ENCODE measurements at places on chromosomes 6 and 20.
A peak's percentile ranks its signal among the peaks of the same experiment; 100 is the strongest.

DNA sequence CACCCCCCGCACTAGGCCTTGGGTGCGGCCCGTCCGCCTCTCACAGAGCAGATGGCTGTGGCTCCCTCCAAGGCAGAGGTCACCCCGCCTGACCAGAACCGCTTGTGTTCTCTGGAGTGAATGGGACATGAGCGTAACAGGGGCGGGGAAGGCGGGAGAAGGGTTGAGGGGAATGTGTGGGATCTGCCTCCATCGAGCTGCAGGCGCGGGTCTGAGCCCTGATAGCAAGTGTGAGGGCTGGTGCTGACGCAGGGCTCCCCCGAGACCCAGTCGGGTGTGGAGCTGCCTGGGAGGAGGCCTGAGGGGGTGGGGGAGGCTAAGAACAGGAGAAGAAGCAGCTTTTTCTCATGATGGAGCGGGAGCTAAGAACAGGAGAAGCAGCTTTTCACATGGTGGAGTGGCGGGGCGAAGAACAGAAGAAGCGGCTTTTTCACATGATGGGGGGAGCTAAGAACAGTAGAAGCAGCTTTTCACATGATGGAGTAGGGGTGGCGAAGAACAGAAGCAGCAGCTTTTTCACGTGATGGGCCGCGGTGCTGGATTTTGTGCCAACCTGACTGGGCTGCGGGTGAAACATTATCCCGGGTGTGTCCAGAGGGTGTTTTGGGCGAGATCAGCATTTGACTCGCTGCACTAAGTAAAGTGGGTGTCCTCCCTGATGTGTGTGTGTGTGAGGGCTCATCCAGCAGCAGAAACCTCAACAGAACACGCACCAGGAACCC, 169.3 kb downstream of the TTLL2 start:
- DNase-seq = no peak

DNA sequence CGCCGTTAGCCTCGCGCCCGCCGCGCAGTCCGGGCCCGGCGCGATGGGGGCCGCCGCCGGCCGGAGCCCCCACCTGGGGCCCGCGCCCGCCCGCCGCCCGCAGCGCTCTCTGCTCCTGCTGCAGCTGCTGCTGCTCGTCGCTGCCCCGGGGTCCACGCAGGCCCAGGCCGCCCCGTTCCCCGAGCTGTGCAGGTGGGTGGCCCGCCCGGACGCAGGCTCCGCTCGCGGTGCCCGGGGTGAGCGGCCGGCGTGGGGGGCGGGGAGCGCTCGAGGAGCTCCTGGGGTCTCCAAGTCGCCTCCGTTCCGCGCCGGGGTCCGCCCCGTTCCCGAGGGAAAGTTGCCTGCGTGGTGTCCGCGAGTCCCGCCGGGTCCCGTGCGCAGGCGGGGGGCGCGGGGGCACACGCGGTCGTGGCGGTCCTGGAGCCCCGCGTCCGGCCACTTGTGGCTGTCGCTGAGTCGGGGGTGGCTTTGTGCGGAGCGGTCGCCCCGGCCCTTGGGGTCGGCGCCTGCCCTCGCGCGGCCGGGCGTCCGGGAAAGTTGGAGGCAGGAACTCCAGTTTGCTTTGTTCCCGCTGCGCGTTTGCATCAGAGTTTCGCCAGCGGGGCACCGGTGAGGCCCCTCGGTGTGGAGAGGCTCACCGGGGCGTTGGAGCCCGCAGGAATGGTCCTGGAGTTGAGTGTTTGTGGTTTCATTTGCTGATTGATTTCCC, 476 bp downstream of the IGF2R start:
- DNase-seq = no peak

DNA sequence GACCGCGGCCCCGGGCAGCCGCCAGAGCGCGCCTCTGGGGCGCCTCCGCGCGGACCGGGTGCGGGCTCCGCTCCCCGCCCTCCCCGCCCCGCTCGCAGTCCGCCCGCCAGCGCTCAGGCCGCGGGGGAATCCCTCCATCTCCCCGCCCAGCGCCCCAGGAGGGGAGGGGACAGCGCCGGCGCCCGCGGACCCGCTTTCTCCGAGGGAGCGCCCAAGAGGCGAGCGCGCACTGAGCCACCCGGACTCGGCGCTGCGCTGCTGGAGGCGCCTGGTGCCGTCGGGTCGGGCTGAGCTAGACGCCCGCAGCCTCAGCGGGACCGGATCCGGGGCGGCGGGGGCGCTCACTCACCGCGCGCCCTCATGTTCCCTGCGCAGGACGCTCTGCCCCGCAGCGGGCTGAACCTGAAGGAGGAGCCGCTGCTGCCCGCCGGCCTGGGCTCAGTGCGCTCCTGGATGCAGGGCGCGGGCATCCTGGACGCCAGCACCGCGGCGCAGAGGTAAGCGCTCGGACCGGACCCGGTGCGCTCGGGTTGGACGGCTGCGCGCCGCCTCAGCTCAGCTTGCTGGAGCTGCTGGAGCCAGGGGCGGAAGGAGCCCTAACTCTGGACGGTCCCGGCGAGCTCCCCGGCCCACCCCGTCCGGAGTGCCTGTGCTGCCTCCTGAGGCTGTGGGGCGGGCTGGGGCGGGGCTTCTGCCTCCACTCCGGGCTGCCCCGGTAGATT, 867 bp downstream of the EBF4 start:
- DNase-seq = peak; percentile 33

DNA sequence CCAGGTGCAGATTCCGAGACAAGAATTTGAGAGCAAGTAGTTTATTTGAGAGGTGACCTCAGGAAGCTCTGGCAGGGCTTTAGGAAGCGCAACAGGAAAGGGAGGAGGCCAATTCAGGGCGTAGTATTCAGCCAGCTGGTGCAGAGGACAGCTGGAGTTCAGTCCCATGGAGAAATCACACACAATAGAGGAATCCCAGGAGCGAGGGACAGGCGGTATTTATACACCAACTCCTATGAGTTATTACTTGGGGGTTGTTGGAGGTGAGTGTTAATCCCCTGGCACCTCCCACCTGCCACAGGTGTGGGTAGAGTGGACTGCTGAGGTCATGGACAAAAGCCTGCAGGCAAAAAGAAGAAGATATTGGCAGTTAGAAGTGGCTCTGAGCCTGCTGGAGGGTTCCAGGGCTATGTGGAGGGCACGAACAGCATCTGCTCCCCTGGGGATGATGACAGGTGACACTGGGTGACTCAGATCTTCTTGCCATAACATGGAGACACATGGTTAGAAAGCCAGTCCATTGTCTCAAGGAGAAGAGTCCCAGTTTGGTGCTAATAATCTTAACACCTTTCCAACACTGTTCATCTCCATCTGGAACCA, 13.9 kb upstream of the SULF2 start:
- DNase-seq = no peak

DNA sequence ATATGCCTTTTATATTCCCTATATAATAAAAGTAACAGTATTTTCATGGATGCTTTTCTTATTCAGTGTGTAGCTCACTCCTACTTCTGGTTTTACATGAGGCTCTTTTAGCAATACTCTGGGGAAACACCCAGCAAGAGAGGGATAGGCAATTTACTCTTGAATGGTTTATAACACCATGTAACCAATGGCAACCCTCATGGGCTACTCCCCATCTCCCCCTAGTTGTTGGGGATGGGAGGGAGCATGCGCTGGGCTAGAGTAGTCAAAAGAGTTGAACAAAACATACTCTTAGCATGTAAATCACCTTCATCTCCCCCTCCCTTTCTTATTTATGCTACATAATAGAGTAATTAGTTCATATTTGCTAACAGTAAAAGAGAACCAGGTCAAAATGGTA, 140.1 kb upstream of the LRFN2 start:
- no peak for DNase-seq

DNA sequence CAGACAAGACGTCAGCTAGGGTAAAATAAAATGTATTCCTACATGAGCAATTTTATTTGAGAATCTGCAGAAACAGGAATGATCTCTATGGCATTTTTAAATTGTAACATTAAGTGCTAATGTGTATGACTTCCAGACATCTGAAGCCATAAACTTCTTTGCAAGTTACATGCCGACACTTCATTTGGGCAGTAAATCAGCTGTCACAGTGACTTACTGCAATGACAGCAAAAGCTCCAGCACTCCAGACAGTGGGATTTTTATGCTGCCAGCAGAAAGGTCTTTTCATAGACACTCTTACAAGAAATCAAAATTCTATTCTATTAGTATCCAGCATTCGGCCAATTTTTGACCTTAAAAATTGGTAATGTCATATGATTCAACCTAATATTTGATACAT, 156.3 kb upstream of the SNX9 start:
- DNase-seq = no peak

- no peak for DNase-seq
Measured at GRCh38 chr20:58657262-58657661, 6.2 kb downstream of the STX16 start.

DNA sequence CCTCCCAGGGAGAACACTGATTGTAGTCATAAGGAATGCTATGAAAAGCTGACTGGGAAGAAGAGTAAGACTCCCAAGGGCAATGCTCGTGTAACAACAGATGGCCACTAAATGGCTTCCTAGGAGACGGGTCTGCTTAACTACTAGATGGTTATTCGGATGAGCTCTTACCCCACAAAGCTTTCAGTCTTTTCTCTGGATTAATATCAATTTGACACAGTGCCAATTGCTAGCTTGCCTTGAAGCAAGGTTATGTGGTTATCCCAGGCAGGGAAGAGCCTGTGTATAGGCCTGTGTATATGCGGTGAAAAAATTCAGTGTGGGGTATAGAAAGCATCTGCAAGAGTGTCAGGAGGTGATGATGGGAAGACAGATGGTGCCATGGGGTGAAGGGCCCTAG, 86.4 kb upstream of the NOX3 start:
- no peak for DNase-seq

All from CD4-positive, alpha-beta T cell treated with Interleukin-4 for 4 hours (primary cell).